ENCODE measurements at places on chromosomes 12 and 14.

- no peak for DNase-seq
Observed at GRCh38 chr12:55515696-55516095, 23.5 kb downstream of the OR6C68 start.

- no peak for DNase-seq
Observed at GRCh38 chr12:29552324-29552927, 54.9 kb upstream of the OVCH1 start.

DNA sequence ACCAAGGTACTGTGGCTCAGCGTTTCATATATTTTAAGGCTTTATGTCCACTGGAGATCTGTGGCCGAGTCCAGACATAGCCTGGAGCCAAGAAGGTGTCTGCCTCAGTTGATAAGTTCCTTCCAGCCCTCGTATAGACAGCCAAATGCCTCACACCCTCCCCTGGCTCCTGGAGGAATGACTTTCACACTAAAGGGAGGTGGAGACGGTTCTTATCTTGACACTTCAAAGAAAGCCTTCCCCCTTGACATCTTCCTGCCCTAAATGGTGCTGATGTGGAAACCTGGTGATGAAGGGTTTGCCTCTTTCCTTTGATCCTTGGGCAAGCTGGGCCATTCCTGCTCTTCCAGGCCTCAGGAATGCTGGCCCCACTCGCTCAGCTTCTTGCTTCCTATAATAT, 474.8 kb upstream of the TBX3 start:
- no peak for DNase-seq

DNA sequence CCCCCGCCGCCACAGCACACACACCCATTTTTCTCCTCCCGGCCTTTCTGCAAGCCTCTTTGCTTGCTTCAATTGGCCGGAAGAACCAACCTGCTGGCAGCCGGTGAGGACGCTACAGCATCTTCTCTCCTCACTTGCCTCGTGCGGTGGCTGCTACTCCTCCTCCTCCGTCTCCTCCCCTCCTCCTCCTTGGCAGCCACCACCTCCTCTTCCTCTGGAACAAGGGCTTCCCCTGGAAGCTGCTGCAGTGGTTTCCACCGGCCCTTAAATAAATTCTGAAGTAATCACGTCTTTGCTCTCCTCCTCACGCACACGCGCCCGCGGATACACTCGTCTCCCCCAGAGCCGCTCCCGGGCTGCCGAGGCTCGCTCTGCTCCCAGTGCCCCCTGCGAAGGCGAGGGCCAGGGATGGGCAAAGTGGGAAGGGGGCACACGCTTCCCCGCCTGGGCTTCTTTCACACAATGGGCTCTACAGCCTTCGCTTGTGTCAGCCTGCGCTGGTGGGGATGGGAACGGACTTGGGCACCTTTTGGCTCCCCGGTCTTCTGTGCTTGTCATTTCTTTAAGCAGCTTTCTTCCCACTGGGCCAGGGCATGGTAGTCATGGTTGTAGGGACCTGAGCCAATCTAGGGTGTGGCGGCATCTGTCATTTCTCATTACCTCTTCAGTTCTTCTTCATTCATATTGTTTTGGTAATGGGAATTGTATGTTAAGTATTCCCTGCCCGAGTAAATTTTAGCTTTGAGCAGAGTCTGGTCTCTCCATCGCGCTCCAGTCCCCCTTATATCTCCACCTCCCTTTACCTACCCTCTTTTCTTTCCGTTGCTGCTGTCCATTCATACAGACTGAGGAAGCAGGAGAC, at the start of gene PPFIA2:
Gene PPFIA2, minus strand, starts transcription at position 161 of the 862 bp plus-strand sequence.
- no peak for DNase-seq

DNA sequence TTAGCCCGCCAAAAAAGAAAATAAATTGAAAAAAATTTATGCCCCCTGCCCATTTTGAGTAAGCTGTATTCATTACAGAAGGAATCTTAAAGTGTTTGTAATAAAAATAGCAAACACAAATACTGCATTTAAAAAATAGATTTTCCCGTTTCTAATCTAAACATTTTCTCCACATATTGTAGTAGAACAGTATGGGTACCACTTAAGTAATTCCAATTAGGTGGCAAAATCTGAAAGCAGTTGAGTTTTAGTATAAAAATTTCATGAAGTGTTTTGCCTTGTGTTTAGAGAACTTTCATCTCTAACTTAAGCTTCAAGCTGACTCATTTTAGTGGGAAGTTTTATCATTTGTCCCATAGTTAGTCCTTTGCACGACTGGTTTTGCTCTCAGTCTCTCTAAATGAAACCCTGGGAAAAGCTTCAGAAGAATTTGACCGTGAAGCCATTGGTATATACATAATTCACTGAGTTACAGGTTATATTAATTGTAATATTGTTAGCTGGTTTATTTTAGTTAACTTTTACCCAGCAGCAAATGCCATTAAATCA, 214.6 kb downstream of the ERC1 start:
- DNase-seq = no peak

GRCh38 chr12:67649261-67649569, 670 bp downstream of the DYRK2 start:
- no peak for DNase-seq

DNA sequence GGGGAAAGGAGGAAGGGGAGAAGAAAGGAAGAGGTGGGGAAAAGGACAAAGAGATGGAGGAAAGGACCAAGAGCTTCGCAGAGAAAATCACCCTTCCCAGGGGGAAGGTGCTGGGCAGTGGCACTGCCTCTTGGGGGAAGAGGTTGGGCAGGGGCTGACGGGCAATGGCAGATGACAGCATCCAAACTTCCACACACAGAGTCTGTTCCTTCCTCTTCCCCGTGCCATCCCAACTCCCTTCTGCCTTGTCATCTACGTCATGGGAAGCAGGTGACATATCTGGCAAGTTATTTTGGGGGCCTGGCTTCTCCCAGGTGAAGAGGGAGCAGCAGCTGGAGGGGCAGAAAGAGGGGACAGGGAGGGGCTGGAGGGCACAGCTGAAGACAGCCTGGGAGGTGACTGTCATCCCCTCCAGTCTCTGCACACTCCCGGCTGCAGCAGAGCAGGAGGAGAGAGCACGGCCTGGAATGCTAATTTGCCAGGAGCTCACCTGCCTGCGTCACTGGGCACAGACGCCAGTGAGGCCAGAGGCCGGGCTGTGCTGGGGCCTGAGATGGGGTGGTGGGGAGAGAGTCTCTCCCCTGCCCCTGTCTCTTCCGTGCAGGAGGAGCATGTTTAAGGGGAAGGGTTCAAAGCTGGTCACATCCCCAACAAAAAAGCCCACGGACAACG, 43.9 kb upstream of the IQSEC3 start:
- no peak for DNase-seq

DNA sequence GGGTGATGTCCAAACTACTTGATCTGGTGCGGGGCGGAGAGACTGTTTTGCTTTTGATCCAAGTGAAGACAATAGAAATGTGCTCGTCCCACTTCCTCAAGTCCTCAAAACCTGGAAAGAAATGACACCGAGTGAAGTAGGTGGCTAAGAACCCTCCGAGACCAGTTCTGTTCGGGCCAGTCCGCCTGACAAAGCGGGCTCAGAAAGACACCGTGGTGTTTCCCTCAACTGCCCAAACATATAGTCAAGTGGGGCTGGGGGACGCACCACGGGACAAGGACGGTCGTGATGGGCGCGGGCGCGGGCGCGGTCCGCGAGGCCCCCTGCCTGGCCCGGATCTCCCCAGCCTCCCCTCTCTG, 1.6 kb downstream of the PHLDA1 start:
- DNase-seq = no peak

GRCh38 chr12:101969-102878, 35.7 kb downstream of the IQSEC3 start:
- DNase-seq = no peak

- DNase-seq = no peak
Observed at GRCh38 chr14:22544881-22545420, 44.1 kb downstream of the DAD1 start.

GRCh38 chr12:89697296-89697695, 11.3 kb downstream of the ATP2B1 start:
- DNase-seq = no peak

DNA sequence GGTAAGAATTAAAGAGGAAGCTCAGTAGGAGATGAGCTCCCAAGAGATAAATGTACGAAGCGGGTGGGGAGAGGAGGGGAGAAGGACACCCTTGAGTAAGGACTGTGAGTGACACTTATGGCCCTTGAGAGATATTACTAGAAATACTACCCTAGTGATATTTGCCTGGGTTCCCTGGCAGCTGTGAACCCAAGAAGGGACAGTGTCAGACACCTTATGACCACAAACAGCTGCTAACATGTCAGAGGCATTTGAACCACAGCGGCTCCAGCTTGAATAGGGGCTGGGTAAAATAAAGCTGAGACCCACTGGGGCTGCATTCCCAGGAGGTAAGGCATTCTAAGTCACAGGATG, 19.6 kb upstream of the SLC6A12 start:
- DNase-seq = no peak
